ENCODE measurements at places on chromosomes 5 and 9.

DNA sequence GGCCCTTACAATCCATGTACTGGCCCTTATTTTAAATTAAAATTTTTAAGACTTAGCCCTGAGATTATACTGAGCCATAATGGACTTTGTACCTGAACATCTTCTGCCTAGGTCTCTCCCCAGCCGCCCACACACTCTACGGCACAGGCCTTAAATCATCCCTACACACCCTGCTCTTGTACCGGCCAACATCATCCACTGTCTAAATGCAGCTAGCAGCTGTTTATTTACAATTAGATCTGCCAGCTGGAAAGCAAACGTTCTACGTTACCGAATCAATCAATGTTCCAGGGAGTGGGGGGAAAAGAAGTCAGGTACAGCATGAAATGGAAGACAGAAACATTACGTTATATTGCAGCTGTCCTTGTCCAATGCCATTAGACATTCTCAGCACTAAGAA is 88.4 kb upstream of the GRAMD2B start:
- no peak for ATAC-seq

GRCh38 chr9:111744363-111744762 is 50.4 kb downstream of the SHOC1 start:
- peak; percentile 12 for ATAC-seq

DNA sequence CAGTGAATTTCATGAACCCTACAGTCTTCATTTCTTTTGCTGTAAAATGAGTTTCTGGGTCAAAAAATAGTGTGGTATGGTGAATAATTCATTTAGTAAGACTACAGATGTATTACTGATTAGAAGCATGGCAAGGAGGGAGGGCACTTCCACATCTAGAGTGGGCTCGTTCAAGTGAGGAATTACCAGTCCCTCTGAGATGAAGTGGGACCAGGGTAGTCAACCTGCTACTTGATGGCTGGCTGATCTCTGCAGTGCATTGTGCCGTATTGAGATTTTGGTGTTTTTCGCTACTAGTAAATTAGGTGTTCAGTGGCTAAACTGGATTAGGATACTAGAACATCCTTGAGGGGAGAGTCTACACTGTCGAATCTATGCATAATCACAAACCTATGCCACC is 10.8 kb downstream of the CDC37L1 start:
- no peak for ATAC-seq

DNA sequence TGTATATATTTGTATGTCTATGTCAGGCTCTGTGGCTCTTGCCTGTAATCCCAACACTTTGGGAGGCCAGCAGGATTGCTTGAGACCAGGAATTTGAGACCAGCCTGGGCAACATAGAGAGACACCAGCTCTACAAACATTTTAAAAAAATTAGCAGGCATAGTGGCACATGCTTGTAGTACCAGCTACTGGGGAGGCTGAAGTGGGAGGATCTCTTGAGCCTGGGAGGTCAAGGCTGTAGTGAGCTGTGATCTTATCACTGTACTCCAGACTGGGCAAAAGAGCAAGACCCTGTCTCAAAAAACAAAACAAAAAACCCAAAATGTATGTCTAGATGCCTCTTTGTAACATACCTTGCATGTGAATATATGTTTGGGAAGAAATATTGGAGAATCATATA is 15.8 kb downstream of the ARRDC3 start:
- peak; percentile 8 for ATAC-seq

DNA sequence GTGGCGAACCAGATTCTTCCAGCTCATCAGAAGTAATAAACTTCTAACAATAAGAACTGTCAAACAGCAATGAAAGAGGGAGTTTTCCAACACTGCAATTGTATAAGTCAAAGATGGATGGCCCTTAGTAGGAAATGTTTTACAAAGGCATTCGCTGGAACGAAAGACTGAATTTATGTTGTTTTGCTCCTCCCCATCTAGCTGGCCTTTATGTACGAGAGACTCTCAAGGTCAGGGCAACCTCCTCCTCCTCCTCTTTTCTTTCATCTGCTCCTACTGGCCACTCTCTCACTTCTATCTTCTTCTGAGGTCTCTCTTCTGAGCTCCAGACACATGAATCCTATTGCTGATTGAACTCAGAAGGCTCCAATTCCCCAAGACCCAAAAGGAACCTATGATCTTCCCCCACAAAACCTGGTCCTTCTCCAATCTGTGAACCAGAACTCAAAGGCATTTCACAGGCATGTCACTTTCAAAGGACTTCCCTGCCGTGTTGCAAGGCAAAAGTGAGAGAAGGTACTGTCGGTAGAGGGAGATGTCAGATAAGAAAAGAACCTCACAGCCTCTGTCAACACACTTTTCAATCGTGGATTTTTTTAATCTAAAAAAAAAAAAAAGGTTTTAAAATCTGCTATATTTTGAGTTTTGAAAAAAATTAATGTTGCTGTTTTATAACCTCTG is 28.5 kb upstream of the PUM3 start:
- ATAC-seq = peak; percentile 69

DNA sequence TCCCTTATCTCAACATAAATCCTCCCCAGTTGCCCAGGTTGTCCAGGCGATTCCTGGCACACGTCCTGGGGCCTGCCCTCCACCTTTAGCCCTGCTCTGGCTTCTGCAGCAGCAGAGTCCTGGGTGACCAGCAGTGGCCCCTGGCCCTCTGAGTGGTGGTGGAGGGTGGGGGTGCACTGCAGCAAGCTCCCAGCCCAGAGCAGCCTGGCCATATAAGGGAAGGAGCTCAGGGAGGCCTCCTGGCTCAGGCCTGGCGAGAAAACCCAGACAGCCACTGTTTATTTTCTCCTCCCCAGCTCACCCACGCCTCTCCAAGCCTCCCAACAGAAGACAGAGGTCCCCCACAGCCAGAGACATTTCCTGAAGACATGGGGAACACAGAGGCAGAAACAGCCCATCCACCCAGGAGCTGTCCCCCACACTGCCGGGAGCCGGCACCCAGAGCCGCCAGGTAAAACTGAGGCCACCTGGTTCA is 44.7 kb upstream of the IL17B start:
- ATAC-seq = peak; percentile 10

DNA sequence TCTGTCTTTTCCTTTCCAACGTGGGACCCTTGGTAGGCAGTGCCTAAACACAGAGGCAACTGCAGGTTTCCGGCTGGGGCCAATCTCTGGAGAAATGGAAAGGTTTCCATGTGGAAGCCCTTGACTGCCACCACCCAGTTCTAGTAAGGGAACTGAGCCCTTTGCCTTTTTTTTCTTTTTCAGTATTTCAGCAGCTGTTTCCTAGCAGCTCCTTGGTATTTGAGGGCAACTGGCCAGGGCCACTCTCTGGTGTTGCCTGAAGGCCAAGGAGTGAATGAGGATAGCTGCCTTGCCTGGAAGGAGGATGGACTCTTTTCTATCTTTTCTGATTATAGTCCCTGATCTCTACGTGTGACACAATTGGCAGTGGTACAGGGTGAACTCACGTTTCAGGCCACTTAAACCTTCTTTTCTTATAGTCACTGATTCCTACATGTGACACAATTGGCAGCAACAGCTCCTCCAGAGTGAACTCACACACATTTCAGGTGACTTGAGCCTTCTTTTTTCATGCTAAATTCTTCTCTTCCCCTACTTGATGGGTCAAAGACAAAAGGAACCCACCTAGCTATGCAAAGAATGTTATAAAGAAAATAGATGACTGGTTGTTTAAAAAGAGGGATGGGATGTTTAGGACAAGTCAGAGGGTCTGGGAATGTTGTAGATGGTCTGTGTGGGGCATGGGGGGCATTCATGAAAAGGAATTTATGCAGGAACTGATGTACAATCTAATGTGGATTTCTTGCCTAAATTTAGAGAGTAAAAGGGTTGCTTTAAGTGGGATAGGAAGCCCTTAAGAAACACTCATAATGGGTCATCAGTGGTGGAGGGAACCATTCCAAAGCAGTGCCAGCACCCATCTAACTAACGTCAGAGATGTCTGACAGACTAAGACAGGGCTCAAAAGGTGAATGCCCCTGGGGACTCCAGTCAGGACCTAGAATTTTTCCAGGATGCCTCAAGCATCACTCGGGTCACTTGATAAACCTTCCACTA is 190.1 kb downstream of the TMEM232 start:
- no peak for ATAC-seq

- ATAC-seq = peak; percentile 65
These were observed 118.0 kb downstream of the ESM1 start for GRCh38 chr5:54867310-54867944.

DNA sequence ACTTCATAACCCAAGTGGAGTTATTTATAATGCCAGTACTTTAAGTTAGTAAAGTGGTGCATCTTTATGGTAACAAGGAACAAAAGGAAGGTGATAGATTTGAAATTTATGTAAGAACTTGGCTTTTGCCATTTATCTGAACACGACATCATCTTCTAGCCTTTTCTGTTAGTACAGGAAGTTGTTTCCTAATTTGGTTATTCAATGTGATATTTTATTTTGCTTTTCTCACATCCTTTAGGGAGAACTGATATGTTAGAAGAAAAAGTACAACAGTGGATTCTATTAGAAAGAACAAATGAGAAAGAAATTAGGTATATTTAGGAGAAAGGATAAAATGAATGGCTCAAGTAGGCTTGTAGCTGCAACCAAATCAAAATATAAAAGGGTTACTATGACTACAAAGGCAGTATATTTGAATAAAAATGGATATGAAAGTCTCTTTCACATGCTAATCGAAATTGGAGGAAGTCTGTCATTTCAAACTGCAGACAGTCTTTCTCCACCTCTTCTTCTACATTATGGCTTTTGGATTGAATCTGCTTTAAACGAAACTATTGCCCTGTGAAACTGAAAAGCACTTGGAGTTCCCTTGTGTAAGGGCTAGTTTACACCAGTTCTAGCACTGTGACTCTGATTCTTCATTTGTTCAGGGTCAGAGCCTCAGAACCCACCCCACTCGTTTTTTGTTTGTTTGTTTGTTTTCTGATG is 18.5 kb upstream of the SLC24A2 start:
- ATAC-seq = no peak

GRCh38 chr5:157463621-157464518 is 3.9 kb downstream of the NIPAL4 start:
- ATAC-seq = peak; percentile 13

DNA sequence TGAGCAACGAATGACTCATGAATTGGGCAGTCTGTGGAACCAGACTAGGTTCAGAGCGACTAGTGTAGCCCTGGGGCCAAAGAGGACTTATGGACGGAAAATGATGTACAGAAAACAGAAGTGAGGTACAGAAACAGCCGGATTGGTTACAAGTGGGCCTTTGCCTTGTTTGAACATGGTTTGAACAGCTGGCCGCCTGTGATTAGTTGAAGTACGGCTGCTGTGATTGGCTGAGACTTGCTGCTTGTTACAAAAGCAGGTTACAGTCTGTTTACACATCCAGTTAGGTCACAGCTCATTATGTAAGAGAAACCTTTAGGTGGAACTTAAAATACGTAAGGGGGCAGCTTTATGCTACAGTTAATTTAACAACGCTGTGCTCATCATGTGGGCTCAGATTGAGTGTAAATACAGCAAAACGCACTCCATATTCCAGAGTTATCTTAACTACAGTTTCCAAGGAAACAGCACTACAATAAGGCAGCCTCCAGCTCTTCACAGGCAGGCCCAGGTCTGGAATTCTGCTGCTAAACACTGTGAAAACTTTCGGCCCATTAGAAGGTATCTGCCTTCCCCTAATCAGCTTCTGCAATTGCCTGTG is 6.5 kb downstream of the AMACR start:
- no peak for ATAC-seq

DNA sequence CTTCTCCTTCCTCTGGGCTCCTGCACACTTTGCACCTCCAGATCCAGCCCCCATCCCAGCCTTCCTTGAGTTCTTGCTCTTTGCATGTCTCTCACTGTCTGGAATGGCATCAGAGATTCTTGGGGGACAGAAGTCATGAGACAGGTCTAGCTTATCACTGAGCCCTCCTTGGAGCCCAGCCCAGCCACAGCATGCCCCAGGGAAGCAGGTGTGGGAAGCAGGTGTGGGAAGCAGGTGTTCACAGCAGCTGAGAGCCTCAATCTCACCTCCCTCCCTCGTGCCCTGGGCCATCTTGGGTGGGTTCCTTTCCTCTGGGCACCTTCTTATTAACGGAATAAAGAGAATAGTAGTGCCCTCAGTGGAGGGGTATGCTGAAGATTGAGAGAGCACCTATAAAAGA is 27.2 kb downstream of the SLC6A7 start:
- no peak for ATAC-seq

GRCh38 chr5:89374818-89375521 is 492.0 kb upstream of the MEF2C start:
- ATAC-seq = no peak

DNA sequence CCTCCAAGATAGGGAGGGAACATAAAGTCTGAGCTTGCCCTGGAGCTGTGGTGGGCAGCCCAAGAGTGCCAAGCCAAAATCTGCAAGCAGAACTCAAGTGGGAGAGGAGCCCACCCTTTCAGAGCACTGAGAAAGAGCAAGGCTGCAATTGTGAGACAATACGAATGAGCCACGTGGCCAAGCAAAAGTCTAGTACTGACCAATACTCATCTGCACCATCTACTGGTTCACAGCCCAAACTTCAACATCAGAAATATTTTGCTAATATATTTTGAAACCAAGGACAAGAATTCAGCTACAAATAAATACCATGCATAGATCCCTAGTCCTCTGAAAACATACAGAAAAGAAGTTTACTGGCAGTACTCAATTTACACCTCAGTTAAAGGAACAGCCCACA is 696.2 kb upstream of the COX7C start:
- ATAC-seq = no peak

DNA sequence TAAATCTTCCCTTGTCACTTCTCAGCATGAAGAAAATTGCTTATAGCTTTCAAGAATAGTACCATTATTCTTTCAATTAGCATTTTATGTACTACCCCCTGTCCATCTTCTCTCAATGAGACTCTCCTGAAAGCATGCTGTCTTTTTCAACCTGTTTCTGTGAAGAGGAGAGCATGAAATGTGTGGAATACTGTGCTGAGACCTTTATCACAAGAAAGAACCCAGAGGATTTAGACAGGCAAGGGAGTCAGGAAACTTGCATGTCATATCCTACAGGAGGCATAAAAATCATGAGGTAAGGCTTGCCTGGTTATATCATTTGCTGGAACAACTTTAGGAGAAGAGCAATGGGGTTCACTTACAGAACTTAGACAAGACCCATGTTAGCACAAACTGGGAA is 56.7 kb upstream of the LPAR1 start:
- peak; percentile 30 for ATAC-seq

DNA sequence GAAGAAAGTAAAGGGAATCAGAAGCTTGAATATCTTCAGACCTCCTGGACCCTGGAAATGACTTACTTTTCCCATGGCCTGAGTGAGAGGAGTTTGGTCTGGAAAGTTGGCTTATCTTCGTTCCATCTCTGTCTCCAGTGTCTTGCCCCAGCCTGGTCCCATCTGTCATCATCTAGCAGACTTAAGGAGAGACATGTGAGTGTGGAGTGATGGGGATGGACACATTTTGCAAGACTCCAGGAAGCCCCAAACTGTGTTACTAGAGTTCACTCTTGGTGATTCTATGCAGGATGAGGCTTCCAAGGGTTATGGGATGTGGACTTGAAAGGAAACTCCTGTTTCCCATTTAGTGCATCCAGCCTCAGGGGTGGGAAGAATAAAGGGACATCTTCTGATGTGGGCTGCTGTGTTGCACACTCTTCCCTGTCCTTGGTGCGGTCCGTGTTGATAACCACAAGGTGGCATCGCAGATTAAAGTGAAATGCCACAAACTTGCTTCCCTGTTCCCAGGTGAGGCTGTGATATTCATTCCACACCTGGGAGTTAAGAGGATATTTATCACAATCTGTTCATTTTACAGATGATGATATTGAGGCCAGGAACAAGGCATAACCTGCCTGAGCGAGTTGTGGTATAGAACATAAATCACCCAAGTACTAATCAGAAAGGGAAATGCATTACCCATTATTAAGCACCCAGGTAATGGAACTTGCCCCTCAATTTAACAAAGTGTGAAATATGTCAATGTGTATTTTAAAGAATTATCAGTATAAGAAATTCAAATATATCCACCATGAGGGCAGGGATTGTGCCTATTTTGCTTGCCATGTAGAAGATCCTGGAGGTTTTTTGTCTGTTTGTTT is 269.9 kb upstream of the PAPPA start:
- peak; percentile 89 for ATAC-seq
